ENCODE measurements at places on chromosomes 12 and 14.

GRCh38 chr14:101225157-101226152 lies 321.9 kb upstream of the RTL1 start:
- DNase-seq = no peak

DNA sequence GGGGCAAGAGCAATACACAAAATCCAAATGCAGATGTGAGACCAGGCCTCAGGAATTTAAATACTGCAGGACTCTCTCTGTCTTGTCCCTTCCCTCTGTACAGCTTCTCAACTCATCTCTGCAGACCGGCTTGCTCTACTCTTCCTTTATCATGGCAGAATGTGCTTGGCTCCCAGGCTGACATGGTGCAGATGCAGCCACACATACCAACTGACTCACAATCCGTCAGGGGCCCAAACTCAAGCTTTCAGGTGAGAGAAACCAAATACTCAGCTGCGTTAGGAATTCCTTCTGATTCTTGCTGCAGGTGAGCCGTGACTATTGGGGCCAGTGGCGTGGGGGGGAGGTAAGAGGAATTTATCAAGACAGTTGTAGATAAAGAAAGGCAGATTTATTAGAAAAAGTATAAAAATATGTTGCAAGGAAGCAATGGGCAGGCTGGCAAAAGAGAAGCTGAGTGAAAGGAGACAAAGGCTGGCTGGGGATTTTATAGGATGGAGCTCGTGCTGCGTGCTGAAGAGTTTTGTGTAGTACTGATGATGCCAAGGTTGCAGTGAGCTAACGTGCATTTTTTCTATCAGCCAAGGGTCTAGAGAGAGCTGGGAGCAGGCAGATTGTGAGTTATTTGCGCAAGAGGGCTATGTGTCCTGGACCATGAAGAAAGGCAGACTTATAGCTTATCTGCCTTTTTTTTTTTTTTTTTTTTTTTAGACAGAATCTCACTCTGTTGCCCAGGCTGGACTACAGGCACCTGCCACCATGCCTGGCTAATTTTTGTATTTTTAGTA lies 5.0 kb upstream of the LGALS3 start:
- no peak for DNase-seq

- DNase-seq = no peak
These were observed 34.9 kb downstream of the SYNE3 start for GRCh38 chr14:95481391-95482022.

- DNase-seq = no peak
These were observed 265.6 kb upstream of the SFSWAP start for GRCh38 chr12:131445184-131445774.

- DNase-seq = no peak
These were observed 61.1 kb downstream of the PRMT8 start for GRCh38 chr12:3551976-3552725.

GRCh38 chr12:32039347-32039746 lies 67.3 kb upstream of the BICD1 start:
- no peak for DNase-seq

DNA sequence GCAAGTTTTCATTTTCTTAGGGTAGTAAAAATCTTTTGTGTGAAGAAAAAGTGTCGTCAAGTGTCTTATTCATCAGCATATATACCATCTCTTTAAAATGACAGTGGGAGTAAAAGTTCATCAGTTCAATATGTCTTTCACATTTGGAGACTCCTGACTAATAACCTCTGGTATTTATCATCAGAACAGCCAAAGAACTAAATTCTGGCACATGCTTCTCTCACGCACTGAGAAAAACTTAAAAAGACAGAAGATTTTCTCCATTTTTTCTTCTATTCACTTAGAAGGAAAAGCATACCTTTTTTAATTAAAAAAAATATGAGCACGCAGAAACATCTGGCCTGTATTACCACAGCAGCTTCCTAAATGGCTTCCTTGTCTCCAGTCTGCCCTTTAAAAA lies 265.7 kb downstream of the AKAP6 start:
- no peak for DNase-seq

- DNase-seq = no peak
These were observed 35.0 kb downstream of the KRT76 start for GRCh38 chr12:52742196-52742580.

- DNase-seq = no peak
These were observed 146.7 kb downstream of the DYRK2 start for GRCh38 chr12:67795236-67795635.

- peak; percentile 8 for DNase-seq
These were observed 9.0 kb downstream of the DMAC2L start for GRCh38 chr14:50321009-50321660.

DNA sequence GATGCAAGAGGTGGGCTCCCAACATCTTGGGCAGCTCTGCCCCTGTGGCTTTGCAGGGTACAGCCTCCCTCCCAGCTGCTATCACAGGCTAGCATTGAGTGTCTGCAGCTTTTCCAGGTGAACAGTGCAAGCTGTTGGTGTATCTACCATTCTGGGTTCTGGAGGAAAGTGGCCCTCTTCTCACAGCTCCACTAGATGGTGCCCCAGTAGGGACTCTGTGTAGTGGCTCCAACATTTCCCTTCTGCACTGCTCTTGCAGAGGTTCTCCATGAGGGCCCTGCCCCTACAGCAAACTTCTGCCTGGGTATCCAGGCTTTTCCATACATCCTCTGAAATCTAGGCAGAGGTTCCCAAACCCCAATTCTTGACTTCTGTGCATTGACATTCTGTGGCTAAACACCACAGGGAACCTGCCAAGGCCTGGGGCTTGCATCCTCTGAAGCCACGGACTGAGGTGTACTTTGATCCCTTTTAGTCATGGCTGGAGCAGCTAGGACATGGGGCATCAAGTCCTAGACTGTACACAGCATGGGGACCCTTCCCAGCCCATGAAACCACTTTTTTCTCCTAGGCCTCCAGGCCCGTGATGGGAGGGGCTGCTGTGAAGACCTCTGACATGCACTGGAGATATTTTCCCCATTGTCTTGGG lies 24.0 kb upstream of the SLC38A1 start:
- DNase-seq = no peak

All from stimulated activated CD4-positive, alpha-beta T cell treated with anti-CD3 and anti-CD28 coated beads, Interleukin-15, amount 100 ng/mL, for 1 hour (primary cell).